ENCODE measurements at places on chromosomes 6 and 20. TPM values are rescaled to one million over a fixed set of nuclear protein-coding genes. Genes with fewer than 3 reads are reported as not detected.

CD93 gene
- total RNA-seq = 45.4 TPM

OR2J3 gene
- not detected for total RNA-seq

POLR1H gene
- total RNA-seq = 31.2 TPM

FAM162B gene
- 19.6 TPM for total RNA-seq

KHDC1L gene
- not detected for total RNA-seq
